ENCODE measurements at places on chromosomes 6 and 20. TPM values are rescaled to one million over a fixed set of nuclear protein-coding genes. Genes with fewer than 3 reads are reported as not detected.

Gene SUPT3H
- 6.9 TPM for total RNA-seq

Gene SAMD3
- total RNA-seq, result 7.1 TPM

Gene MYLK4
- 0.24 TPM for total RNA-seq

Gene WFDC5
- total RNA-seq, result 0.51 TPM

Gene EBF4
- total RNA-seq, result 0.78 TPM

Gene FBXO9
- total RNA-seq, result 45.5 TPM

Gene RBM24
- total RNA-seq, result 1.4 TPM

Gene PHACTR3
- total RNA-seq, result 34.0 TPM

Gene DPPA5
- total RNA-seq, result not detected

Gene DEFB124
- total RNA-seq, result not detected

DNA sequence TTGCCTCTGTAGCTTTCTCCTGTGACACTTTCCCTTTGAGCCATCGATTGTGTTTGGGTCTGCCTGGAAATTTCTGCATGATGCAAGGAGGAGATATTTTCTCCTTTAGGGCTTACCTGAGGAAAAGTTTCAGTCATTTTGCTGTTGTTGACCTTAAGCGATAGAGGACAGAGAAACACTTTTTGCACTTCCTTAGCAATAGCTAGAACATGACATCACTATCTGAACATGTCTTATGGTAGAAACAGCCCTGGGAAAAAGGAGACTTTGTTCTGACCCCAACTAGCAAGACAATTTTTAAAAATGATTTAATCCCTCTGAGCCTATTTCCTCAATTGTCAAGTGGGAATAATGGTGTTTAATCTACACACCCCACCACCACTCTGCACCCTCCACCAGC is 9.7 kb upstream of the FILIP1 start:
- no peak for DNase-seq

DNA sequence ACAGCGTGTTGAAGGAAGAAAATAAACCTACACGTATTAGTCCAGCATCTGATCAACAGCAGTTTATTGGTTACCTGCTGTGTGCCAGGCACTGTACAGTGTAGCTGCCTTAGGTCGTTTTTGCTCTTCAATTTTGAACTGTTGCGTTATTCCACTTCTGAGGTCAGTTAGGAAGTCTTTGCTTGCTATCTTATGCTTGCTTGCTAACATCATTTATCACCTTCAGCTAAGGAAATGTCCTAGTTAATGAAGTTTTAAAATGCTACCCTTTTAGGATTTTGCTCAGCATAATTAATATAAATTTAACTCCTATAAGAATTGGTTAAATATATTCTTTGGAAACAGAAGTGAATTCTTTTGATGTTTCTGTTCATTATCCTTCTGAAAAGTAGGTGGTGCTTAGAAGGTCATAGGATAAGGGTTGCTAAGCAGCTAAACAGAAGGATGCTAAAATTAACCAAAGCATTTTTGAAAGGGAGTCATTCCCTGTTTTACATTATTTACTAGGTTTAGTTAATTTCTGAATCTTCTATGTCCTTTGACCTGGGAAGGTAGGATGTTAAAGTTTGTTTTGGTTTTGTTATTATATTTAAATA is 3.4 kb downstream of the RREB1 start:
- no peak for DNase-seq

DNA sequence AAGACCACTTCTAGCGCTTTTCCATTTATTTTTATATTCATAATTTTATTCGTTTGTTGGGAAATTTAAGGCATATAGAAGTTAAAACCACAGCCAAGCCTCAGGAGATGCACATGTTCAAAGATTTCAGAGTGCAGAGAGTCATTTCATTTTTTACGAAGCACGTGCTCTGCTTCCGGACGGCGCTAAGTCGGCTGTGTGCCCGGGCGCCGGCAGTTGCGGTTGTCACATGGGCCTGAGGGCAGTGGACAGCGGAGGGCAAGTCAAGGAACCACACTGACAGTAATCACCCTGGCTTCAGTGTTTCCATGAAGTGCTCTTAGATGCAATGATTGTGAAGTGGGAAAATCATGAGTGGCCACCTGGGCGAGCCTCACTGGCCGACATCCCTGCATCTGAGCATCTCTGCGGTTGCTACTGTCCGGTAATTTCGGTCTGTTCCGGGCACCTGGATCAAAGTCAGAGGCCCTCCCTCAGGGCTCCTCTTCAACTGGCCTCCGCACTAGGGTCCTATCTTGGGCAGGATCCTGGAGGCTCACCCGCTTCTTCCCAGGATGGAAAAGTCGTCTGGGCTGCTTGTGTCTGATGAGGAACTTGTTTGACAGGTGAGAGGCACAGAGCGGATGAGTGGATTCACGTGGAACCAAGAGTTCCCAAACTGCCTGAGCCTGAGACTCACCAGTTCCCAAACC is 90.8 kb downstream of the DACT2 start:
- DNase-seq, result no peak

GRCh38 chr6:46220352-46221221 is 49.8 kb upstream of the ENPP5 start:
- DNase-seq, result no peak

DNA sequence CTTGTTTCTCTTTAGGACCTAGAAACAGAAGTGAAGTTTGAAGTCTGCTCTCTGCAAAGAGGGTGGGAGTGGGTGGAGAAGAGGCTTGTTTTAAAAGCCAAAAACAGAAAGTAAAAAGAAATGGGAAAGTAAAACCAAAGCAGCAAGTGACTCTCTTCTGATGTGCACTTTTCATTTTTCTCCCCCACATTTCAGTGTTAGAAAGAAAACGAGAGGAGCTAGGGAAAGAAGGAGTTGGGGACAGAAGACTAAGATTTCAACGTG is 1.3 kb downstream of the C6orf141 start:
- no peak for DNase-seq

DNA sequence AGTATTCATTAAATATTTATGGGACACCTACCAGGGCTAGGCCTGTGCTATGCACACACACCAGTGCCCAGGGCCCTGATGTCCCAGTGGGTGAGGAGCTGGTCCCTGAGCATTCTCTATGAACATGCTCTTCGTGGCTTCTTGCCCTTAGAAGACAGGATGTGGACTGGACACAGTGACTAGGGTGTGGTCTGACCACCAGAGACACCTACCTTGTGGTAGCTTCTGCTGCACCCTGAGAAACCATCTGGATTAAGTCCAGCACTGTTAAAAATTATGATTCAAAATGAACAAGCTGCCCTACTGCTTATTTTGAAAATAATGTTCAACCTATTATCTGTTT is 112.9 kb upstream of the RPS6KA2 start:
- no peak for DNase-seq

DNA sequence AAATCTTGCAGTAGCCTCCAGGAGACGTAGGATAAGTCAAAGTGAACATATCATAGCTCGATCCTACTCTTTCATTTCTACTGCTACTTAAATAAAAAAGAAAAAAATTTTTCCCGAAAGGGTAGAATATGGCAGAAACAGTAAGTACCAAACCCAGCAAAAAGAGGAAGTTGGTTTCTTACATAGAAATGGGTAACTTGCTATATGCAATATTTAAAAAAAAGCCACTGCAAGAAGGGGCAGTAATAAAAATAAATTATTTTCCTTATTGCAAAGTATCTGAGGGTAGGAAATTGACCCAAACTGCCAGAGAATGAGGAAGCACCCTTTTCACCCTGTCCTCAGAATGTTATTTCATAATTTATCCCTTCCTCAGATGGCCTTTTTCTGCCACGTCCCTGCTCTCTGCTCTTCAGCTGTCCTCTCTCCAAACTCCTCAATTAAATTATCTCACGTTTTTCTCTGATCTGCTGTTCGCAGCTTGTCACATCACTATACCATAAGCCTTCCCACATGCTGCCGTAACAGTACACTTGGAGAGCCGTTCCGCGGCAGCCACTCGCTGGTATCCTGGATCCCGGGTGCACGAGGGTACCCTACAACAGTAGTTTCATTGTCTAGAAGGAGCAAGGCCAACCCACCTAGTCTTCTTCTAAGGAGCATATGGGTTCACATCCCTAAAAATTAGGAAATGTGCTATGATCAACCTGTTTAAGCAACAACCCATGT is 149.6 kb downstream of the BACH2 start:
- no peak for DNase-seq

- no peak for DNase-seq
Measured at GRCh38 chr20:32772046-32772445, 9.9 kb downstream of the DNMT3B start.

- no peak for DNase-seq
Measured at GRCh38 chr6:151498327-151498726, 4.5 kb downstream of the CCDC170 start.

GRCh38 chr6:168370310-168370991 is 50.9 kb upstream of the DACT2 start:
- DNase-seq, result no peak

DNA sequence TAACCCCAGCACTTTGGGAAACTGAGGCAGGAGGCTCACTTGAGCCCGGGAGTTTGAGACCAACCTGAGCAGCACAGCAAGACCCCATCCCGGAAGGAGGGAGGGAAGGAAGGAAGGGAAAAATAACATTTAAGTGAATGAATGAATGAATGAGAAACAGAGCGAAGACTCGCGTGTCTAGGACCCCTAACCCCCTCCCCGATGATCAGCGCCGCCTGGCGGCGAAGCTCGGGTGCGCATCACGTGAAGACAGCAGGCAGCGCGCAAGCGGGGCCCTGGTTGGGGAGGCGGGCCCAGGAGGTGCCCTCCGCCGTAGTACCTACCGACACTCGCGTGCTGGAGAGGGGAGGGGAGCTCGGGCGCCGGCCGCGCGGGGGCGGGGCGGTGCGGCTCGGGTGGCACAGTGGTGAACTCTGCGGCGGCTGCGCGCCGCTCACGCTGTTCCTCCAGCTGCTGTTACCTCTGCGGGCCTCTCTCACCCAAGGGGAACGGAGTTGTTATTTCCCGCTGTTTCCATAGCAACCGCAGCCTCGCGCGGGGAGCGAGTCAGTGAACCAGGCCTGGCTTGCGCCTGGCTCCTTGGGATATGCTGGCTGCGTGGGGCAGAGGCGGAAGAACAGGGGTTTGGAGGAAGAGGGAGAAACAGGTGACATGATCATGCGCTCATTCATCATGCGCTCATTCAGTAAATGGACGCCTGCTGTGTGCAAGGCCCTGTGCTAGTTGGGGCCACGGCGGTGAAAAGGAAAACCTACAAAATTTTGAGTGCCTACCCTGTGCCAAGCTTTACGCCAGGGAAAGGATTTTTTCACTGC is 2.0 kb upstream of the DCDC2 start:
- peak; percentile 60 for DNase-seq

GRCh38 chr6:40307712-40308111 is 279.5 kb downstream of the LRFN2 start:
- DNase-seq, result peak; percentile 6

- no peak for DNase-seq
Measured at GRCh38 chr6:3013901-3014674, 14.4 kb downstream of the NQO2 start.

DNA sequence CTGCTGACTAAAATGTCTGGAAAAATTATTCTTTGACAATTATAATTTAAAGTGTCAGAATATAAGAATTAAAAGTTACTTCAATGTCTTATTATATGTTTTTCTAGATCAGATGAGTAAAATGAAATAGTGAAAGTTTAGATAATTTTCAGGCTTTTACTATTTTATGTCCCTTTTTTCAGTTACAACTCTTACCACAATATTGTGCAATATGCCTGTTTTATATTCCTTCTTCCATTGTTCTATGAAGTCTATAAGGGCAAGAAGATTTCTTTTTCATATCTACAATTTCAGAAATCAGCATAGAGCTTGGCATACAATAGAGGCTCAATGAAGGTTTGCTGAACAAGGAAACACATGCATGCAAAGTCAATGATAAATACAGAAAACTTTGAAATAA is 401.2 kb upstream of the HTR1E start:
- no peak for DNase-seq

DNA sequence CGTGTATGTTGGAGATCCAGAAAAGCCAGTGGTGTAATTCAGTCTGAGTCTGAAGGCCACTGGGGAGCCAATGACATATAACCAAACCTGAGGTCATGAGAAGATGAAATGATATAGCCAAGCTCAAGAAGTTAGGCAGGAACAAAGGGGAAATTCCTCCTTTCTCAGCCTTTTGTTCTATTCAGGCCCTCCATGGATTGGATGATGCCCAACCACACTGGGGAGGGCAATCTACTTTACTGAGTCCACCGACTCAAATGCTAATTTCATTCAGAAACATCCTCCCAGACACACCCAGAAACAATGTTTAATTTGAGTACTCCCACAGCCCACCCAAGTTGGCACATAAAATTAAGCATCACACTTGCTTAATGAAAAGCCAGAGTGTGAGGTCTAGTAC is 183.6 kb downstream of the GJA1 start:
- DNase-seq, result no peak

GRCh38 chr6:16130932-16131387 is 2.1 kb downstream of the MYLIP start:
- DNase-seq, result peak; percentile 29

DNA sequence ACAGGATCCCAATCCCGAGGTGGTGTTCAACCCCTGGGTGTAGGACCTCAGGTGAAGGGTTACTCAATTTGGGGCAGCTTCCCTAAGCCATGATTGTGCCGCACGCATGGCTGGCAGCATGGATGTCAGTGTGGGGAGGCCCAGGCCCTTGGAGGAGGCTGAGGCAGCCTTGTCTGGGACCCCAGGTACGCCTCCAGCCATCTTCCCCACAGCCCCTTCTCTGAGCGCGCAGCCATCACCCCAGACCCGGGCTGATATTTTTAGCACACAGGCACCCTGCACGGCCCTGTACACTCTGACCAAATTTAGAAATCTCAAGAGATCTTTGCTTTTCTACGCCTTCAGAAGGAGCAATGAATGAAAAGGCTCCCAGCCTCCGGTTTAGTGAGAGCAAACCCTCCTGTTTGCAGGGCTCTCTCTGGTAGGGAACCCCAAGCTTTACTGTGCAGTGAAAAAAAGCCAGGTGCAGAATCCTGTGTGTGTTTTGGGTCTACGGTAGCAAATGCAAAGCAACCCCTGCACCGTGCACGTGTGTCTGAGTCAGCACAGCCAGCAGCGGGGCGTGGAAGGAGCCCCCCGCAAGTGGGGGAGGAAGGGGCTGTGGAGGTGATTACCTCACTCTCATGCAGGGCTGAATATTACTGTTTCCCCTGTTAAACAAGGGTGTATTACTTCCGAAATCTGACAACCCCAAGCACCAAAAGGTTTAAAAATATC is 44.3 kb downstream of the CTCFL start:
- DNase-seq, result no peak

DNA sequence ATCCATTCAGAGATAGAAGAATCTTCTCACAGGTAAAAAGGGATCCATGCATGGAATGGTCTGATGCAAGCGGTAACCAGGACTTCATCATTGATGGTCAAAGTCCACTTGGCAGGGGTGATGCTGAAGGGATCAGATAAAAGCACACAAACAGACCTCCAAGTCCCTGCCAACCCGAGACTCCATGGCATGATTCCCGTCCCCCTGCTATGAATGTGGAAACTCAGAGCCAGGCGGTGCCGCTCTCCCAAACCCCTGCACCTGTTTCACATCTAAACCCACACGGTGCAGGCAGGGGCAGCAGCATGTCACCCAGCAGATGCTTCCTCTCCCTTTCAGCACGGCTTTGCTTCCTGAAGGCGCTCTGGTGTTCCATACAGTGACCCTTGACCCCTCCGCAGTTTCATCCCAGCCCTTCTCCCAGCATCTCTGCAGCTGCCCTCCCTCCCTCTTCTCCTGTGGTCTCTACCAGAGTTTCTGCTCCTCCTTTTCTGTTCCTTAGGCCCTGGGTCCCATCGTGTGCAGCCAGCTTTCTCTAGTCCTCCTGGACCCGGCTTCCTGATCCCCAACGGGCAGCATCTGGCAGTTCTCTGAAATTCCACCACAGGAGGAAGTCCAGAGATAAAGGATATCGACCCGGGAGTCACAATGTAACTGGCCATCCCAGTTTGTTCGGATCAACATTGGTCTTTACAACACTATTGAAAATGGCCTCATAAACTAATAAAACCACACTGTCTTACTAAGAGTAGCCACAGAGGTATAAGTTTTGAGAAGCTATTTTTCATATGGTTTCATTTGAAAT is 235.0 kb downstream of the TTLL2 start:
- DNase-seq, result no peak

Measured in foreskin keratinocyte (primary cell).